ENCODE measurements at places on chromosomes 11 and 22.

GRCh38 chr11:105786741-105787140 lies 176.9 kb downstream of the GRIA4 start:
- no peak for DNase-seq

DNA sequence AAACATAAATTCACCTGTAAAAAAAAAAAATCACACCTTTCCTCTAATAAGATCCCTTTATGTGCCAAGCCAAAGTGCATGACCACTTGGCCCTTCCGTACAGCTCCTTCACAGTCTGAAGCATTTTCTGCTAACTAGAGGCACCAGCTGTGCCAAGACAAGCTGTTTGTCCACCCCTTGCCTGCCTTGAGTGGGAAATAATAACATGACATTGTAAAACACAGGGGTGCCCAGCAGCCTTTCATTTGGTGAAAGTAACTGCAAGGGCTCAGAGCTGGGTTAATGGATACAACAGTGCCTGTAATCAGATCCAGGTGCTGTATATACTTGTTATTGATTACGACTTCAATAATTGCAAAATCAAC lies 59.2 kb downstream of the DDIAS start:
- no peak for DNase-seq

DNA sequence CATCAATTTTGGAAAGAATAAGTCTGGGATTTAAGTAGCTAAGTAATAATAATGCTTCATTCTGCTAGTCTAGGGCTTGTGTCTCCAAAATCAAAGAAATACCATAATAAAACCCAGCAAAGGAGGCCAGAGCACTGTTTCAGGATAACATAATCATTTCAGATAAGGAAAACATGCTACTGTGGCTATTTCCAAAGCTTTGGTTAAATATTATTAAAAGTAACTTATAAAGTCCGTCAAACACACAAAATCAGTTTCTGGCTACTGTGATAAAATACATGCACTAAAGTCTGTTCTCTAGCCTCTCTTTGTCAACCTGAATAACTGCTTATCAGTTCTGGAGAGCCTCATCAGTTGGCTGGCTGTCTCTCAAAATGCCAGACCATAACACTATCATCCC lies 1.5 kb upstream of the OR6T1 start:
- no peak for DNase-seq

DNA sequence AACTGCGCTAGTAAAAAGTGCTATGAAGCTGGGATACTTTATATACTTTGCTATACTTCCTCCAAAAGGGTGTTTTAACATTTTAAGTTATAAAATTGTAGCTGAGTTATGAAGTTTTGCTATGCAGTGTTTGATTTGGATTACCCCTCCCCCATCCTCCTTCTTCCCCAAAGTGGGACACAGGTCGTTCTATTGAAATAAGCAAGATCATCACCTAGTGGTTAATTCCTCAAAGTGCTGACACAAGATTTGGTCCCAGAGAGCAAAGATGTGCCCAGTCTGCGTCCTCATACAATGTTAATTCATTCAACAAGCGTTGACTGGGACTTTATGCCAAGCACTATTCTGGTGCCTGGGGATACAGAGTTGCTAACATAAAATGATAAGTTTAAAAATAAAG lies 78.5 kb downstream of the SPON1 start:
- DNase-seq: no peak

- DNase-seq: no peak
Observed at GRCh38 chr11:85680897-85681296, 5.1 kb downstream of the CCDC89 start.

DNA sequence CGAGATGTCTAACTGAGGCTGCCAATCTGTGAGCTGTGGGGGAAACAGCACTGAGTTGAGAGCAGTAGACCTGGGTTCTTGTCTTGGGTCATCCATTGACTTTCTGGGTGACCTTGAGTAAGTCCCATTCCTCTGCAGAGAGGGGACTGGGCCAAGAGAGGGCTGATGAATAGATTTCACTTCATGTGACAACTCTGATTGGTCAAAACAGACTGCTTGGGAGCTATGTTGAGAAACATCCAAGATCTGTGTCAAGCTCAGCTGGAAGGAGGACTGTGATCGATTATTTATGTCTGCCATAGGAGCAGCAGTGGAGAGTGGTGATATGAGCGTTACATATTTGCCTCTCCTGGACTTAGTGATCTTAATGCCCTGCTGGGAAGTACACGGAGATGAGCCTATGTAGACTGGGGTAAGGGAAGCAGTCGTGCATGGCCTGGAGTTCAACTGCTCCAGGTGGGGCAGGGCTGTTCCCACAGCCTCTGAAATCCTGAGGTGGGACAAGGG lies 47.7 kb downstream of the OTOG start:
- DNase-seq: no peak

DNA sequence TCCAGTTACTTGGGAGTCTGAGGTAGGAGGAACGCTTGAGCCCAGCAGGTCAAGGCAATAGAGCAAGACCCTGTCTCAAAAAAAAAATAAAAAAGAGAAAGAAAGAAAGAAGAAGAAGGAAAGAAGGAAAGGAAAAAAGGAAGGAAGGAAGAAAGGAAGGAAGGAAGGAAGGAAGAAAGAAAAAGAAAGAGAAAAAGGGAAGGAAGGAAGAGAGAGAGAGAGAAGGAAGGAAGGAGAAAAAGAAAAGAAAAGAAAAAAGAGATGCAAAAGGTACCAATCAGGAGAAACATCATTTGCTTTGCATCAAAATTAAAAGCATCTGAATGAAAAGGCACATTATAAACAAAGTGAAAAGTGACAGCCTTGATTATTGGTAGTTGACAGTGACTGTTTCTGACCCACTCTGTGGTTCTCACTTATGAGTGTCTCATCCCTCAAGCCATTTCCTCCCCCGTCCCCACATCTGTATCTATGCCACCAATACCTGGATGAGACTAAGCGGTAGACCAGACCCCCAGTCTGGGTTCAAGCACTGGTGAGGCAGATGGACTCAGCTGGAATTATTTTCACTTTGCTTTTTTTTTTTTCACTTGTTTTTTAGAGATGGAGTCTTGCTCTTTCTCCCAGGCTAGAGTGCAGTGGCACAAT lies 33.0 kb upstream of the XBP1 start:
- no peak for DNase-seq

DNA sequence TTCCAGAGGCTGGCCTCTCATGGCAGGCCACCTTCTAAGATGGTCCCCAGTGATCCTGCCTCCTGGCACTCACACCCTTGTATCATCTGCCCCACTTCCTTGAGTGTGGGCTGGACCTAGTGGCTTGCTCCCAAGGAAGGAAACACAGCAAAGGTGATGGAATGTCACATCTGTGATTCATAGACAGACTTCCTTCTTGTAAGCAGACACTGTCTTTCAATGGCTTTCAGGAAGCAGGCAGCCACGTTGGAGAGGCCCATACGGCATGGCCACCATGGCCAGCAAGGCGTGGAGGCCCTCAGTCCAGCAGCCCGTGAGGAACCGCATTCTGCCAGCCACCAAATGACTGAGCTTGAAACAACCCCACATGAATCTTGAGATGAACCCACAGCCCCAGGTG lies 11.3 kb downstream of the LMO1 start:
- DNase-seq: no peak

GRCh38 chr11:57477507-57478189 lies 17.3 kb downstream of the RTN4RL2 start:
- DNase-seq: no peak

DNA sequence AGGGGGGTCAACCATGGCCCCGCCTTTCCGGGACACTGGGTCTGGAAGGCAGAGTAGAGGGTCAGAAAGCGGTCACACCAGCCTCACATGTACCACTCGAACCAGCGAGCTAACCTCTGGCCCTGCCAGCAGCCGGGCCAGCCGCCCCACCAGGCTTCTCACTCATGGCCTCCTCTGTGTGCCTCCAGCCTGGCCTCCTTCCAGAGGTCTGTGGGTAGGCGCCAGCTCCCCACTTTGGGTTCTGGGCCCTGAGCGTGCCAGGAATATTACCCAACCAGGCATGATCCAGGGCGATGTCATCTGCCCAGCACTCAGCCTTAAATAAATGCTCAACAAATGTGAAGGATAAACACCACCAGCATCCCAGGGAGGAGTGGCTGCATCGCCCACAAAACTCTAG lies 5.8 kb downstream of the SCUBE1 start:
- DNase-seq: no peak

DNA sequence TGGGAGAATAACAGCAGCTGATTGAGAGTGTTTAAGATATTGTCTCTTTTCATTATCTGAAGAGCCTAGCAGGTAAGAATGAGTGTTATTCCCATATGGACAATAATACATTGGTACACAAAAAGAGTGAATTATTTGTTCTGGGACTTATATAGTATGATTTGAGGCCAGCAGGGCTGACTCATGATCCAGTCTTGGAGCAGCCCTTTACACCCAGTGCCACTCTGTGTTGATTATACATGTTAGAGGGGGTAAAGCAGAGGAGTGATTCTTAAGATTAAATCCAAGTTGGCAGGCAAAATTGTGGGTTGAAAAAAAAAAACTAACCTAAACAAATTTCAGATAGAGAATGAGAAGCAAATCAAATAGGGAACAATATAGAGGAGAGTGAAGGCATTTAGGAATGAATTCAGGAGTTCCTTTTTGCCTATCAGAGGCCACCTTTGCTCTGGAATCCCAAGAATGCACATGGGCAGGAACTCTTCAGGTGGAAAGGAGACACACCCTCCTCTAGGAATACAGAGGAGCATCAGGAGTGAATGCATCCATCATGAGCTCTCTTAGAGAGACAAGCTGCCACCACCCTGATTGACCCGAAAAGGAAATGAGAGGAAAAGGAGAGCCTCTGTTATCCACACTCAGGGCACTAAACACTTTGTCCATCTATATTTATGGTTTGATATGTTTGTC lies 19.2 kb upstream of the MRGPRX1 start:
- DNase-seq: no peak

- DNase-seq: no peak
Observed at GRCh38 chr11:3825473-3826154, 15.1 kb downstream of the RHOG start.

DNA sequence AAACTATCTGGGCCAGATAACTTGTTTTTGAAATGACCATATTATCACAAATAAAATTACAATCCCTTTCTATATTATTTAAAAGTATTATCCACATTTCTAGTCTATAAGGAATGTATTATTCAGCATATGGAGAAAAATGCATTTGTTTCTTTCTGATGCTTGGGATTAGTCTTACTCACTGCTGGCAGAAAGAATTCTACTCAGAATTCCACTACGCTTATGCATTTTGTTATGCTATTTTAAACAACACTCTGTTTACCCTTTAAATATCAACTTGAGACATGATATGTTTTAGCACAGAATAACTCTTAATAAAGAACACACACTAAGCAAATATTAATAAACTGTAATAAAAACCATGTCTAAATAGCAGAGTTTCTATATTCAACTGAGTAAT lies 77.6 kb upstream of the ANO3 start:
- DNase-seq: no peak

- no peak for DNase-seq
Observed at GRCh38 chr11:57277845-57278720, 41.0 kb upstream of the APLNR start.

DNA sequence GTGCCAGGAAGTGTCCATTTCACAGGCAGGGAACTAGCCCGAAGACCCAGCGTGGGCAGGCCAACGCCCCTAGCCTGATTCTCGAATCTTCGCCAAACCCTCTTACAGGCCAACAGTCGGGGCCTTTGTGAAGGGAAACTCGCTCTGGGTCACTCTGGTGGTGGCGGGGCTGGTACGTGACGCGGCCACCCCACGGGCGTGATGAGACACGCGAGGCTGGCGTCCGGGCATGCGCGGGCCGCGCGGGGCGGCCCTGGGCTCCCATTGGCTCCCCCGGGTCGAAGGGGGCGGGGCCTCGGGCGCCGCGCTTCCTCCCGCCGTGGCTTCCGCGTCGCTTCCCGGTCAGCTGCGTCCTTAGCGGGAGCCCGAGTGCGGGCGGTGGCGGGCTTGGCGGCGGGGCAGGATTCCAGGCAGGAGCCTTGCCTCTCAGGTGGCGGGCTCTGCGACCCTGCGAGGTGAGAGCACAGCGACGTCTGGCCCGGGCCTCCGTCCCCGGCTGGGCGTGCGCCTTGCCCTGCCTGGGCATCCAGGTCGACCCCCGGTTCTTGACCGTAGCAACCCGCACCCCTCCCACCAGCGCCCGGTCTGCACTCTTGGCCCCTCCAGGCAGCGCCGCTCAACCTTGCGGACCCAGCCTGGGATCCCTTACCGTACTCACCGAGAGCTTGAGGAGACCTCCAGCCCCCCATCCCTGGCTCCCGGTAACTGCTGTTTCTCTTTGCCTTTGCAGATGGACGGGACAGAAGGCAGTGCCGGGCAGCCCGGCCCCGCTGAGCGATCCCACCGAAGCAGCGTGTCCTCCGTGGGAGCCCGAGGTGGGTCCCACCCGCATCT lies at the start of gene FRMD8:
Gene FRMD8 (plus strand): TSS at position 331 of the 834 bp plus-strand sequence. CDS start 400 bp downstream, at position 731.
- DNase-seq: peak; percentile 9

DNA sequence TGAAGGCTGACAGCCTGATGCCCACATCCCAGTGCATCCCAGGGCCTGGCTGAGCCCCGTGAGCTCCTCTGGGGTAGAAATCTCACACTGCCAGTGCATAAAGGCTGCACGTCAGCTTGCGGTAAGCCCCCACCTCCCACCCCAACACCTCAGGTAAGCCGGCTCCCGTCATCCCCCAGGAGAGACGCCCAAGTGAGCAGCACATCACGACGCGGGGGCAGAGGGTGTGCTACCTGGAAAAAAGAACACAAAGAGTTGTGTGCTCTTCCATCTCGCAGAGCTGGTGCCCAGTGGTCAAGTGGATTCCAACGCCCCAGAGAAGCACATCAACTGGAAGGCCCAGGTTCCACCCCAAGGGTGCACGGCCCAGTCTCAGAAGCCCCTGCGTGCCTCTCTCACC lies 50.0 kb downstream of the IGSF9B start:
- no peak for DNase-seq
